ENCODE measurements at places on chromosomes 2 and 18. TPM values are rescaled to one million over a fixed set of nuclear protein-coding genes. Genes with fewer than 3 reads are reported as not detected.

TTR gene
- total RNA-seq, result not detected

SULT1C2 gene
- total RNA-seq, result not detected

POTEI gene
- not detected for total RNA-seq

GRCh38 chr2:1593371-1594122, 150.8 kb downstream of the PXDN start:
- peak; percentile 51 for DNase-seq

DNA sequence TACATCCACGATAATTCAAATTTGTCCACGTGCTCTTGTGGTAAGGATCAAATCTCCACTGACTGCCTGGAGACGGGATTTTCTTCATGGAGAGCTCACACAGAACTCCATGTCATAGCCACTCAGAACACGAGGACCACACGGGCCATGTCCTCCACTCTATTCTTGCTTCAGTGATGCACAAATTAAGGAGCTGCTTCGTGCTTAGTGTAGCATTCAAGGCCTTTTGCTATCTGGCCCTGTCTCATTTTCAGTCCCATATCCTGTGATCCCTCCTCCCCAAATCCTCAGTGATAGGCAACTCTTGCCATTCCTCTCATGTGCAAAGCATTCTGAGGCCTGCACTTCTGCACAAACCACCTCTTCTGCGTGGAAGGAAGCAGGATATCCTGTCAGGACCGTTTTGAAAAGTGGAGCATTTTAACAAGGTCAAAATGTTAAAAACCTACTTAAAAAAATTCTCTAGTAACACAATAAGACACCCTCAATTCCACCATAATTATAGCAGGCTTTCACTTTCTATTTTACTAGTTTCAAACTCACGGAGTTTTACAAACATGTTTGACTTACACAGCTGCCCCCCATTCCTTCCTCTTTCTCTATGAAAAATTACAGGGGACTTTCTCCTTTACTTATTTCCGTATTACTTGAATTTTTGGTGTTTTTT, 35.2 kb downstream of the ST3GAL5 start:
- DNase-seq, result no peak

DNA sequence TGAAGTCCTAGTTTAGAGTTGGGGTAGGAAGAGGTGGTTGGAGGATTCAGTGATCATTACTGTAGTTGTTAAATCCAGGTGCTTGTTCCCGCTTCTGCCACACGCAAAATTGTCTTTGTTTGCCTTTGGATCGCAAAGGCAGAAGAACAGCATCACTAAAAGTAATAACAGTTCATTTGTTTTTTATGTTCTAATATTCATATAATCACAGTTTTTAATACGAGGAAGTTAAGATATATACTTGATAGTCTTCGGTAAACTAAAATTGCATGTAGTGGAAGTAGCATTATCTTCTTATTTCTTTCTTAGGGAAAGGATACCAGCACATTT, 365 bp downstream of the NDUFB3 start:
- no peak for DNase-seq

GRCh38 chr2:26495705-26496297, 17.9 kb upstream of the OTOF start:
- no peak for DNase-seq

- DNase-seq, result no peak
These were observed 68.8 kb downstream of the SH3RF3 start for GRCh38 chr2:109197491-109198418.

CRIM1 gene
- 70.4 TPM for total RNA-seq

DNA sequence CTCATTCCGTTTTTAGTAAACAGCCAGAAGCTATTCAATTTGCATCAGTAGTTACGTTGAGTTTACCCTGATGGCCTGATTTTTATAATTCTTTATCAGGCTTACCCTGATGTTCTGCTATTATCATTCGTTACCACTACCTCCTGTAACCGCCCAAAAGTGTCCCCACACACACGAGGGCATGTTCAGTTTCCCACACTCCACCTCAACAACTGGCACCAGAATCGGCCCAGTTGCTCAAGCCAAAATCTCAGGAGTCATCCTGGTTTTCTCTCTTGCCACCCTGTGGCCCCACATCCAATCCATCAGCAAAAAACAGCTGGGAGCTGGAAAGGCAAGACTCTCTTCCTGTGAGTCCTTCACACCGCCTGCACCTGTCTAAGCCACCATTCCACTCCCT, 102.9 kb upstream of the RAB6C start:
- DNase-seq, result no peak

- no peak for DNase-seq
These were observed 65.0 kb downstream of the NYAP2 start for GRCh38 chr2:225464346-225465025.

CKAP2L gene
- not detected for total RNA-seq

GRCh38 chr2:40367032-40367431, 84.9 kb downstream of the SLC8A1 start:
- DNase-seq, result no peak

GTF2A1L gene
- not detected for total RNA-seq

GRCh38 chr2:200728630-200729029, 83.1 kb upstream of the BZW1 start:
- DNase-seq, result no peak

DNA sequence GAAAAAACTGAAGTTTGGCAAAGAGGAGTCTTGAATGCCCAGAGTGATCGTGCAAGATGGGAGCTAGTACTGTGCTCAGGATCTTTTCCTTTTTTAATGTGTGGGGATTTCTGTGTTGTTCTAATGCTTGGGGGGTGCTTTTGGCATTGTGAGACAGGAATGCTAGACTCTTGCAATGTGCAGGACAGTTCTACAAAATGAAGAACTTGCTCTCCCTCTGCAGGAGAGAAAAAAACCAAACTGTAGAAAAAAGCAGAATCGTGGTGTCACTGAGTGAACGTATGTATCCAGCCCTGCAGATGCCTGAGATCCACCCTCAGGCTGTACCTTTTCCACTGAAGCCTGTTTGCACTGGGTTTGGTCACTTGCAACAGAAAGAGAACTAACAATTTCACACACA, 12.1 kb upstream of the TTC39C start:
- DNase-seq, result no peak

- DNase-seq, result no peak
These were observed 1.6 kb downstream of the ZNF516 start for GRCh38 chr18:76493213-76494161.

SNTG2 gene
- 2.2 TPM for total RNA-seq

GRCh38 chr2:182862091-182862490, 4.3 kb downstream of the FRZB start:
- DNase-seq, result no peak

GRCh38 chr2:137893145-137893544, 71.1 kb upstream of the HNMT start:
- DNase-seq, result no peak

SMAD2 gene
- total RNA-seq, result 114 TPM

DNA sequence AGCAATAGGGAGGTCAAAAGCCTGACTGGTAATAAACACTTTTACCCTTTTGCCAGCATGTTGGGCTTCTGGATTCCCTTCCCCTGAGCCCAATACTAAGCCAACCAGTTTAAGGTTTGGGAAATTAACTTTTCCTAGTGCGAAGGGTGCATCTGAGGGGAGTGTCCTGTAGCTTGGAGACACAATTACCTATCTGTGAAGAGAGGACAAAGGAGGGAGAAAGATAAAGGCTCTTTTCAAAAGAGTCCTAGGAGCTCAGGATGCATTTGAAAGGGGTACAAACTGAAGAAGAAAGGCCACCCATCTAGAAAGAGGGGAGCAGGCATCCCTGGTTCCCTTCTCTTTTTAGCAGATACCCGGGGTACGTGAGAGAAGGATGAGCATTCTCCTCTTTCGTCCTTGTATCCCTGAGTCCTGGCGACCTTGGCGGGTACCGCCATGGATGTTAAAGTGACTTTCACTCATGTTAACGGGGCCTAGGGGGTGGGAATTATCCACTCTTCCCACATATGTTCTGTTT, 25.1 kb downstream of the C18orf54 start:
- no peak for DNase-seq

DNA sequence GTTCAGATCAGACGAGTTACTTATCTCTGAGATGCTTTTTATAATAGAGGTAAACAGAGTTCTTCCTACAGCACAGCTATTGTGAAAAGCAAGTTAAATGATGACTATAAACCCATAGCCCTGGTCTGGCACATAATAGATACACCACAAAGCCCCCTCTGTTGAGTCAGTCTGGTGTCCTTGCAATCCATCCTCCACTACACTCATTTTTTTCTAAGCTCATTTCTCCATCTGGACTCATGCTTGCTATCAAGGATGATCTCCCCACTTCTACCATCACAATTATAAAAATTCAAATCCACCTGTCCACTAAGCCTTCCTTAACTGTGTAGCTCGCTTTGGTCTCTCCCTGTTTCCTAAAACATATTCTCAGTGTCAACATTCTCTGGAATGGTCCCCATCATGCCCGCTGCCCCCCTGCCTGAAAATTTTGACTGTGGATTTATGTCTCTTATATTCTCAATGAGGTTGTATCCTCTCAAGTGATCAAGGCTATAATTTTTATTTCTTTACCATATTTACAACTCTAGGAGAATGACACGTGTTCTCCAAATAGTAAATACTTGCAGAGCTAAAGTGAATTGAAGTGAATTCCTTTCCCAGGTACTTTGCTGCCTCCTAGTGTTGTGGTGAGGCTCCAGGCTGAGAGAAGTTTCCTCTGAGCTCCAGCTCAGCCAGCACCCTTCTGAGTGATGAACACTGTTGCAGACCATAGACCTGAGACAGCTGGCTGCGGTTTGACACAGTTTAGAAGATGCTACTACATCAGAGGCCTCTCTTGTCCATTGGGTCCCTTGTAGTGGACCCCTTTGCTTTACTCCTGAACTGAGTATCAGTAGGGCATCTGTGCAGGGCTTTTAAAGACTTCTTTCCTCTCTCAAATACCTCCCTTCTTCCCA, 108.7 kb downstream of the DPP10 start:
- DNase-seq, result peak; percentile 48

SPP2 gene
- not detected for total RNA-seq

DNA sequence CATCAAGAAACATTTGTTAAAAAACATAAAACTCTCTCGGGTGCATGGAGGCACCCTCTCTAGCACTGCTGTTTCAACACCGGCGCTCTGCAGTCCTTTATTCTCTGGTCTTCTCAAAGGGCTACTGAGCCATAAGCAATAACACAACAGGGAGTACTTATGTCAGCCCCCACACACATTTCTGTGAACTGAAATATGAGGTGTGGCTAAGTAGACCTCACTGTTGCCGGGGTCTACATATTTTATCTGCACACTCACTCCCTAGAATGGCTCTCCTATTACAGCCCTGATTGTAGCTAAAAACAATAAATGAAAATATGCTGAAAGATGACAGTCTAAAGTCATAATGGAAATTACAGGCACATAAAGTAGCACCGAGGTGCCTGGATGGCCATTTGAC, 235.1 kb downstream of the GRB14 start:
- no peak for DNase-seq

DNA sequence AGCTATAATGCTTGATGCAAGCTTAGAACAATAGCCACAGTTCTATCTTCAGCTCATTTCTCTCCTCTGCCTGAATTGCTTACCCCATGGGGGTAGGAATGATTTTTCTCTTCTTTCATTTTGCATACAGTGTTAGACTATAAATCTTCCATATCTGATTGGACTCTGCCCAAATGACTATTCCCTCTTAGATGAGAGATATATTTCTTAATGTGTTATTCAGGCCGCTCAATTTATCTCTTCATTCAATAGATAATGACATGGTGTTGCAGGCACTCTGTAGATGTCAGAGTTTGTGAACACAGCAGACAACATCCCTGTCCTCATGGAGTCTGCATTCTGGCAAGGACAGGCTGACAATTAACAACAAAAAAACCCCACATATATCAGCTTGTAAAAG, 443.7 kb upstream of the CELF4 start:
- no peak for DNase-seq

- no peak for DNase-seq
These were observed 106.1 kb upstream of the ALKAL2 start for GRCh38 chr2:393711-394696.

DNA sequence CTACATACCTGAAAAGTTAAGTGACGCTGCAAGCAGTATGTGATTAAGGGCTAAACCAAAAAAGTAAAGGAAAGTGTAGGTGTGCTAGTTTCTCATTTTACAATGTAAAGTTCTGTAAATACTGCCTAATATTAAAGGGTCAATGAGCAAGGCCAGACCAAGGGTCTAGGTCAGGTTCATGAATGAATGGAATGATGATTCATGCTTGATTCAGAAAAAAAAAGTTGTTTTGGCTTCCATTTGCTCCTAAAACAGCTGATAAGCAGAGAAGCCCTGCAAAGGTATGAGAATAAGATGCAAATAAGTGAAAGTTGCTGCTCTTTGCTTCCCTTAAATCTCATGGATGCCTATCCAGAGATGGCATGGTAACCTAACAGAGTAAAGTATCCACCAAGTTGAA, 61.3 kb downstream of the PTRHD1 start:
- DNase-seq, result no peak

DNA sequence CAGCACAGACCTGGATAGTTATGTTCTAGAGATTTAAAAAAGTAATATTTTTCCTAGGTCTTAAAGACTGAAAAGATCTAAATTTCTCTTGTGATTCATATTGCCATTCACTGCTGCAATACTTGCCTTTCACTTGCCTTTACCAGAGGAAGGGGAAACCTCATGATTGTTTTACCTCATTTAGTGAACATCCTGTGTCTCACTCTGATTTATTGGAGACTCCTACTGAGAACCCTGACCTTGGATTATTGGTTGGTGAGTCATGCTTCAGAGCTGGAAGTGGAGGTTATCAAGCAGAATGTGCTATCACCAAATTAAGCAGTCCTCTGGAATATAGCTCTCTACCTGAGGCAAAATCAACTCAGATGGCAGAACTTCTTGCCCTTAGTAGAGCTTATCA, 500.5 kb downstream of the TSN start:
- no peak for DNase-seq

GRCh38 chr2:222708274-222708710, 36.8 kb downstream of the MOGAT1 start:
- peak; percentile 82 for DNase-seq

- DNase-seq, result no peak
These were observed 108.1 kb upstream of the SIX3 start for GRCh38 chr2:44833171-44834069.

- no peak for DNase-seq
These were observed 410.2 kb downstream of the NCKAP5 start for GRCh38 chr2:133158024-133158423.

GRCh38 chr2:39649511-39649910, 16.2 kb upstream of the TMEM178A start:
- DNase-seq, result no peak

DNA sequence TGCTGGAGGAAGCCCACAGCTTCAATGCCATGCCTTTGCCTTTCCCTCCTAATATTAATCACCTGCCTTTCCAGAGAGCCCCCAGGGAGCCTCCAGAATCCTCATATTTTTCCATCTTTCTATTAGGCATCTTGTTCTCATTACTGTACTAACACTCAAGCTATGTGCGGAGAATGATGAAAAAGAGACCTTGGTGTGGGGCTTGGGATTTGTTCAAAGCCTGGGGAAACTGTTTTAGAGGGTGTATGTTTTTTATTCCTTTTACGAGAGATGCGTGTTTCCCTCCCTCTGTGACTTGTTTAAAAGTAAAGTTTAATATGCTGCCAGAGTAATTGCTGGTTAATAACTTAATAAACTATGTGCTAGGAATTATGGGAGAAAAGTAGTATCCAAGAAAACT, 102.4 kb upstream of the ZFP36L2 start:
- no peak for DNase-seq
